Sigmoid colon (tissue), 7 donors: ENCODE measurements at places on chromosomes 1 and 21. TPM values are rescaled to one million over a fixed set of nuclear protein-coding genes. Genes with fewer than 3 reads are reported as not detected.

GRCh38 chr1:41735631-41736260, 183.0 kb downstream of the HIVEP3 start:
- DNase-seq, result no peak

- no peak for DNase-seq
These were observed 3.4 kb downstream of the GBP5 start for GRCh38 chr1:89269277-89269676.

DNA sequence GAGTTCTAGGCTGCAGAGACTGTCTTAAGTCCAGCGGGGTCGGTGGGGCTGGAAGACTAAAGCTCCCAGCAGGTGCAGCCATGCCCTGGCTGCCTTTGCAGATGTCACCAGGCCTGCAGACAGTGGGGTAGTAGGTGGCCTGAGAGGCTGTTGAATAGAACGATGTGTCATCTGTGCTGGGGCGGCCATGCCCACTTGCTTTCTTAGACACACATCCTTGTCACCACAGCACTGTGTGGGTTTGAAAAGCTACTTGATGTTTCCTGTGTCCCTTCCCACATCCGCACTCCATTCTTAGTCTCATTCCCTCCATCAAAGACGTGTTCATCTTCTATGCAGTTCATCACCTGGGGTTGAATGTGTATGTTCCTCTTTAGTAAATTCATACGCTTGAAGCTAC, 184.5 kb upstream of the TMEM51 start:
- no peak for DNase-seq

DNA sequence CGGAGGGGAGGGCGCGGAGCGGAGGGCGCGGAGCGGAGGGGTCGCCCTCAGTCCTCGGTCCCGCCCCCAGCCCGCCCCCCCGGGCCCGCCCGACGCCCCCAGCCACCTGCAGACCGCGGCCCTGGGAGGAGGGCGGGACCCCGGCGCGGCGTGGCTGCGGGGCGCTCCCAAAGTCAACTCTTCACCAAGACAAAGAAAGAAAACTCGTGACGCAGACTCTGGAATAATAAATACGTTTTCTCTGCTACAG, 1.2 kb downstream of the HES4 start:
- no peak for DNase-seq

DNA sequence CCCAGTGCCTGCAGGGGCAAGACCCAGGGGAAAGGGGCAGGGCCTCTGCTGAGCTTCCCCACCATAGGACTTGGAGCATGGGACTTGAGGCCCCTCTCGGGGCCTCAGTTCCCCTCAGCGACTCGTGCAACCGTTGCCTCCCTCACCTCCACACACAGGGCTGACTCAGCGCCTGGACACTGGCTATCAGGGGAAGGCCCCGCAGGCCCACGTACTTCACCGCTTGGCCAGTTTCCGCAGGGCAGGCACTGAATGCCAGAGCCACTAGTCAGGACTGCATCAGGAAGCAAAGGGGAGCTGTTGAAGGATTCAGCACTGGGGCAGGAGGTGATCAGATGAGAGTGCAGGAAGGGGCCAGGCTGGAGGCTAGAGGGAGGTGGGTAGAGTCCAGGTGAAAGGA, 15.5 kb upstream of the FAM131C start:
- DNase-seq, result no peak

DNA sequence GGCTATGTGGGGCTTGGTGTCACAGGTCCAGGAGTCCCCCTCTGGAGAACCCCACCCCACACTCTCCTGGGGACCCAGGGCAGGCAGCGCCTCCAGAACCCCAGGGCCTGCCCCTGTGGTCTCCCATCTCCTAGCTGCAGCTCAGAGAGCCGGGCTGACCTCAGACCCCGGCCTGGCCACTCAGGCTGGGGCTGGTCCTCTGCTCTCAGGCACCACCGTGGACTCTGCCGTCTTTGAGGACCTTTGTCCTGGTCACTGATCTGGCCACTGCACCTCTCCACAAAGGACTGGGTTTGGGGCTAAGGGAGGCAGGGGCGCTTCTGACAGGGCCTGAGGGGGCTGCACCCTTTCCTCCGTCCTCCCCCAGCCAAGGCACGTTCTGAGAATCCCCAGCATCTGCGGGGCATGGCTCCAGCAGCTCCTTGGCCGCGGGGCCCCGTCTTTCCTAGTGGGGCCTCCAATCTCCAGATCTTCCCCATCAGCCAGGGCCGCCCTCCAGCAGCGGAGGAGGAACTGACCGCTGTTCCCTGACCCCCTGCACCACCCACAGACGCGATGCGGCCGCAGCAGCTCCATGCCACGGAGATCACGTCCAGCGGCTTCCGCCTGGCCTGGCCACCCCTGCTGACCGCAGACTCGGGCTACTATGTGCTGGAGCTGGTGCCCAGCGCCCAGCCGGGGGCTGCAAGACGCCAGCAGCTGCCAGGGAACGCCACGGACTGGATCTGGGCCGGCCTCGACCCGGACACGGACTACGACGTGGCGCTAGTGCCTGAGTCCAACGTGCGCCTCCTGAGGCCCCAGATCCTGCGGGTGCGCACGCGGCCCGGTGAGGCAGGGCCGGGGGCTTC, 3.3 kb downstream of the VWA1 start:
- no peak for DNase-seq

DNA sequence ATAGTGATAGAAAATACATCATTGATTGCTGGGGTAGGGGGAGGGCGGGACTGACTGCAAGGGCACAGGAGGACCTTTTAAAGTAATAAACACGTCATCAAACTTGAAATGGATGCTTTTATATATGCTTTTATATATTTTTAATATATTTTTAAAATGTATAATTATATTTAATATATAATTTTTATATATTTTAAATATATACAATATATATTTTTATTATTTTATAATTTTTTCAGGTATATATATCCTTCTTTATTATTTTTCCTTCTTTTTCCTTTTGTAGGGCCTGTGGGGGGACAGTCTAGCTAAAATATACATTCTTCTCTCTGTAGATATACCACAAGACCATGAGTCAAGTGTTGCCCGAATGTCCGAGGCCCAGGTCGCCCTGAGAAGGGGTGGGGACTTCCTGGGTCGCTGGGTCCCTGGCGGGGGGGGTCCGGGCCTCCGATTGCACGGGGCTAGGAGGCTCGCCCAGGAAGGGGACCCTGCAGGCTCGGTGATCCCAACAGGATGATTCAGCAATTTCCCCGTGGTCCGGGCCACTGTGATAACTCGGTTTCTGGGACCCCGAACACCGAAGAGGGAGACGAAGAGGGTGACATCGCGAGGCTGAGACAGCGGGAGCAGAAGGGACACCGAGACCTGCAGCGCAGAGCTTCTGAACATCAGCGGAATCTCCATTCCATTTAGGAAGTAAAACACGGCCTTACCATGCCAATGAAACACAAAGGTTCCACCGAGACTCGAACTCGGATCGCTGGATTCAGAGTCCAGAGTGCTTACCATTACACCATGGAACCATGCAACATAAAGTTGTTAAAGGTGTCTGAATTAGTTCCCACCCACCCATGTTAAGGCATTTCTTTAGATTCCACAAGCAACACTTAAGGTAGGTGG, 112.5 kb upstream of the NBPF11 start:
- no peak for DNase-seq

DNA sequence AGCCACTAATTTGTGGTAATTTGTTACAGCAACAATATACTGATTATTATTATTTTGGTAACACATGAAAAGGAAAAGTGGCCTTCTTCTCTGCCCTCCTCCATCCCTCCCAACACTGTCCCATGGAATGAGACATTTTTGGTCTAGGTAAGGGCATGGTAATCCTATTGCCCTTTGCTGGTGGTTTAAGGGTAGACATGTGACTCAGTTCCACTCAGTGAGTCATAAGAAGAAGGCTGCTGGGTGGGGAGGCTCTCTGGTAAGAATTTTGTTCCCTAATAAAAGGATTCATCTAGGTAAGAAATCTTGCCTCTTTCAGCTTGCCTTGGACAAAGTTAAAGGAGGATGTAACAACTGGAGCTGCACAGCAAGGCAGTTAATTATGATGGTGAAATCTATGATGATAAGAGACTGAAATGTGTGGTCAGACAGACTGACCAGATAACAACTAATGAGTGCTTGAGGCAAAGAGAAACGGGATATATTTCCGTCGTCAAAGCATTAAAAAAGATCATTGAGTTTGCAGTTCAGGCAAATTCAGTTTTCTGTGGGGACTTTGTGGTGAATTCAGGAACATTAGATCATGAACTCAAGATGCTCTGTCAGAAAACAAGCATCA, 232.0 kb upstream of the KCNK2 start:
- no peak for DNase-seq

The HMCN1 gene
- total RNA-seq, result 7.1 TPM

The FCRLB gene
- total RNA-seq, result 0.82 TPM

The NES gene
- 21.0 TPM for total RNA-seq

The PCP4 gene
- 198 TPM for total RNA-seq

The E2F2 gene
- total RNA-seq, result 0.28 TPM

The AMY1C gene
- total RNA-seq, result not detected
